SJCRH30 (cell line): ENCODE measurements at places on chromosomes 2 and 18.

- DNase-seq, result no peak
- H3K27ac ChIP-seq, result no peak overlapping the region
- H3K27me3 ChIP-seq, result no peaks in the 10 kb centered on the region; the same call in 1 of the 2 replicates
- H3K4me3 ChIP-seq, result no peak overlapping the region
- no peaks in the 10 kb centered on the region for H3K36me3 ChIP-seq
Observed at GRCh38 chr2:237539681-237540080, 26.7 kb upstream of the PRLH start.

GRCh38 chr2:203871371-203871983 is 3.9 kb downstream of the CTLA4 start:
- no peak overlapping the region for H3K27ac ChIP-seq
- H3K36me3 ChIP-seq, result no peaks in the 10 kb centered on the region
- H3K4me1 ChIP-seq, result no peaks in the 10 kb centered on the region
- no peak overlapping the region for H3K4me3 ChIP-seq
- no peaks in the 10 kb centered on the region for H3K27me3 ChIP-seq
- peak; percentile 35 for DNase-seq

GRCh38 chr2:25227576-25227975 is 59.2 kb upstream of the POMC start:
- H3K4me3 ChIP-seq, result no peak overlapping the region
- H3K36me3 ChIP-seq, result no peaks in the 10 kb centered on the region
- no peak overlapping the region for H3K27ac ChIP-seq
- no peak for DNase-seq
- H3K27me3 ChIP-seq, result no peaks in the 10 kb centered on the region

- H3K4me1 ChIP-seq, result peaks cover 7% of the 10 kb centered on the region
- DNase-seq, result no peak
- no peak overlapping the region for H3K27ac ChIP-seq
- H3K27me3 ChIP-seq, result no peaks in the 10 kb centered on the region; the same call in 1 of the 2 replicates
- H3K4me3 ChIP-seq, result no peak overlapping the region
- no peaks in the 10 kb centered on the region for H3K36me3 ChIP-seq
Observed at GRCh38 chr2:229335330-229335729, 64.2 kb upstream of the PID1 start.

DNA sequence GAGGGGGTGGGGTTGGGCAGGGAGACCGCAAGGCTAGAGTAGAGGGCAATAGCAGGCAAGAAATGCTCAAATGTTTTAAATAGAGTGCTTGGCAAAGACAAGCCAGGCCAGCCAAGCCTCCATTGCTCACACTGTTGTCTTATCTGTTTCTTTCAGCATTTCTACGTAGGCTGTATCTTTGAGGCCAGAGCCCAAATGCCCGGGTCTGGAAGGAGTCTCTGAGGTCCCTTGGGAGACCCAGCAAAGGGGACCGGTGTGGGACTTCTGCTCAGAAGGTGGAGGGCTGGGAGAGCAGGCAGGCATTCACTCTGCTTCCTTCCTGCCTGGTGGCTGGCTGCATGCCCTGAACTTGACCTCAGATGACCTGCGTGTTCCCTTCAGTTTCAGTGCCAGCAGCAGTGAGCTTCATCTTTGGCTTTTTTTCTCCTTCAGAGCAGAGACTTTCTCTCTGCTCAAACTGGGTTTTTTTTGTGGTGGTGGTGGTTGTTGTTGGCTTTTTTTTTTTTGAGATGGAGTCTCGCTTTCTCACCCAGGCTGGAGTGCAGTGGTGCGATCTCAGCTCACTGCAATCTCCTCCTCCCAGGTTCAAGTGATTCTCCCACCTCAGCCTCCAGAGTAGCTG is 13.7 kb upstream of the TET3 start:
- H3K4me1 ChIP-seq, result peaks cover 17% of the 10 kb centered on the region
- H3K27ac ChIP-seq, result no peak overlapping the region
- no peaks in the 10 kb centered on the region for H3K27me3 ChIP-seq
- DNase-seq, result peak; percentile 38
- H3K36me3 ChIP-seq, result no peaks in the 10 kb centered on the region
- H3K4me3 ChIP-seq, result no peak overlapping the region

DNA sequence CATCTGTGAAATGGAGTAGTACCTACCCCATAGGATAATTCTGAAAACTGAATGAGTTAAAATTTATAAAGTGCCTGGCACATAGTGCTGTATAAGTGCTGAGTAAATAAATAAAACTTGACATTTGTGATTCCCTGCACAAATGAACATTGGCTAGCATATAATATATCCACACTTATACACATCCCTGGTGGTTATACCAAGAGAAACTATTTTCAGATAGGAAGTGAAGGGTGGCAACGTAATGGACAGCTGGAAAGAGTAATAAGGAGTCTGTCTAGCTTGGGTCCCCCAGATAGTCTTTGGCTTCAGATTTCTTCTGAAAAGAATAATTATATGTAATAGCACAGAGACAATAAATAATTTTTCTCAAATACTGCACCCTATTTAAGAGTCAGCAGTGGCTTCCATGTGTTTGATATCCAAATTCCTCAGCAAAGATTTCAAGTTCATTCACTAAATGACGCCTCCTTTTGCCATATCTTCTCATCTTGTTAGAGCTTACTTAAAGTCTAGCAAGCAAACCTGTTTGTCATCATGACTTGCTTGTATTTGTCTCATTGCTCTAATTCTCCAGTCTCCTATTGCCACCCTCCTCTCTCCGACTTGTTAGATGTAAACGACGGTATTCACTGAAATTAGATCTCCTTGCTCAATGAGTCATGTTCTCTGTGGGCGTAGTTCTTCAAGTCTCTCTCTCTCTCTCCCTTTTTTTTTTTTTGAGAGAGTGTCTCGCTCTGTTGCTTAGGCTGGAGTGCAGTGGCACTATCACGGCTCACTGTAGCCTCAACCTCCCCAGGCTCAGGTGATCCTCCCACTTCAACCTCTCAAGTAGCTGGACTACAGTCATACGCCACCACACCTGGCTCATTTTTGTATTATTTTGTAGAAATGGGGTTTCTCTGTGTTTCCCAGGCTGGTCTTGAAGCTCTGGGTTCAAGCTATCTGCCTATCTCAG is 8.7 kb upstream of the ADGRF3 start:
- H3K36me3 ChIP-seq, result 0 out of 2 replicates have a peak, but pooled peaks cover 2% of the 10 kb centered on the region
- peak; percentile 48 for DNase-seq
- H3K27me3 ChIP-seq, result no peaks in the 10 kb centered on the region
- no peak overlapping the region for H3K4me3 ChIP-seq
- H3K27ac ChIP-seq, result no peak overlapping the region

DNA sequence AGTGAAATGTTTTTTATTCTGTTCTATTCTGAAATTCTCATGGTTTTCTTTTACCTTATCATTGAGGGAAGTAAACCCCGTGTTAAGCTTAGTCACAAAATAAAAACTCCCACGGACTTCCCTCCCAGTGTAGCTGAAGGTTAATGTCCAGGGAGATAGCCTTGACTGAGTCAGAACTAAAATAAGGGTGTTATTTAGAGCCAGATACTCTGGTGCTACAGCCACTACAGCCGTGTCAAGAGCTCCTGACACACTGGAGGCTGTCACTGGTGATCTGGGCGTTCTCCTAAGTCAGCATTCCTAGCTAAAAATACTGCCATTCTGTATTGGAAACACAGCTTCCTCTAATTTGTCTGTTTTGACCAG is 82.0 kb upstream of the RANBP2 start:
- H3K4me3 ChIP-seq, result no peak overlapping the region
- H3K36me3 ChIP-seq, result no peaks in the 10 kb centered on the region
- DNase-seq, result no peak
- peaks cover 20% of the 10 kb centered on the region for H3K4me1 ChIP-seq
- no peak overlapping the region for H3K27ac ChIP-seq

DNA sequence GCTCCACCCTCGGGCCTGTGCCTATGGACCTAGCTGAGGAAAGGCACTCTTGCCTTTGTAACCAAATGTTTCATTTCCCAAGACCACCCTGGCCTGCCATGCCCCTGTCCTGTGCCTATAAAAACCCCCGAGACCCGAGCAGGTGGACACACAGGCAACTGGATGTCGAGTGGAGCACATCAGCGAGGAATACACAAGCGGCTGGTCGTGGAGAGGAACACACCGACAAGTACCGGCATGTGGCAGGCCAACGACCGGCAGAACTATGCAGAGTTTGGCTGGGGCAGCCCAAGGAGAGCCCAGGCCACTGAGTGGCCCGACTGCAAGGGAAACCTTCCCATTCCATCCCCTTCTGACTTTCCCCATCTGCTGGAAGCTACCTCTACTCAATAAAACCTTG is 1963.8 kb upstream of the CELF4 start:
- no peak overlapping the region for H3K27ac ChIP-seq
- no peaks in the 10 kb centered on the region for H3K27me3 ChIP-seq
- no peak for DNase-seq
- no peaks in the 10 kb centered on the region for H3K4me1 ChIP-seq
- no peaks in the 10 kb centered on the region for H3K36me3 ChIP-seq
